DMS 273 treated with DMSO at 0.1 percent for 48 hours (cell line): ENCODE measurements at places on chromosomes 11 and 22.
A peak's percentile ranks its signal among the peaks of the same experiment; 100 is the strongest.

DNA sequence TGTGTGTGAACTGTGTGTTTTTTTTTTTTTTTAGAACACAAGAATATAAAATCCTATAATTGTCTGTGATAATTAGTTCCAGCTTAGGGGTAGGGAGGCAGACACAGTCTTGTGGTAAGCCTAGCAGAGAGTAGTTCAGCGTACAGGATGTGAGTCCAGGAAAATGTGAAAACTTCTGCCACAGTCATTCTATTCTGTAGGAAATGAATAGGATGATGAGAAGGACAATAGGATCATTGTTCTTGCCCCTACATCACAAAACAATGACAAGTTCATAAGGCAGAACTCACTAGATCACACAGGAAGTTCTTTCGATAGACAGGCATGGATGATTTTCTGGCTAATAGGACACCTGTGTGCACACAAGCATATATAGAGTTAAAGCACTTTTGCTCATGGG lies 132.2 kb downstream of the NAV2 start:
- no peak for DNase-seq

GRCh38 chr11:575313-575995 lies 816 bp upstream of the PHRF1 start:
- DNase-seq: no peak

DNA sequence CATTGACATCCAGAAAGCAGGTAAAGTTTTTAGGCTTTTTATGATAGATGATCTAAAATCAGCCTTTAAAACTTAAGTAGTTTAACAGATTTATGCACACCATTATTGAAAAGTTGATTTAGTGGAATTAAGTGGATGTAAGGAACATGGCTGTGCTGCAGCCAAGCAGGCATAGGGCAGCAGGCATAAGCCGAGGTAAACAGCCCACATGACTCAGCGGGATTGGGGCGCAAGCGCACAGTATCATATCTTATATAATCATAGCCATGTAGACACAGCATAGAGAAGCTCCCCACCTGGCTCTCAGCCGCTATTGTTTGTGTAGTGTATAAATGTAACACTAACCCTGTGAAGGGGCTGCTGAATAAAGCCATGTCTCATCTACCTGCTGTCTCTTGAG lies 157.5 kb downstream of the WNT11 start:
- DNase-seq: no peak

DNA sequence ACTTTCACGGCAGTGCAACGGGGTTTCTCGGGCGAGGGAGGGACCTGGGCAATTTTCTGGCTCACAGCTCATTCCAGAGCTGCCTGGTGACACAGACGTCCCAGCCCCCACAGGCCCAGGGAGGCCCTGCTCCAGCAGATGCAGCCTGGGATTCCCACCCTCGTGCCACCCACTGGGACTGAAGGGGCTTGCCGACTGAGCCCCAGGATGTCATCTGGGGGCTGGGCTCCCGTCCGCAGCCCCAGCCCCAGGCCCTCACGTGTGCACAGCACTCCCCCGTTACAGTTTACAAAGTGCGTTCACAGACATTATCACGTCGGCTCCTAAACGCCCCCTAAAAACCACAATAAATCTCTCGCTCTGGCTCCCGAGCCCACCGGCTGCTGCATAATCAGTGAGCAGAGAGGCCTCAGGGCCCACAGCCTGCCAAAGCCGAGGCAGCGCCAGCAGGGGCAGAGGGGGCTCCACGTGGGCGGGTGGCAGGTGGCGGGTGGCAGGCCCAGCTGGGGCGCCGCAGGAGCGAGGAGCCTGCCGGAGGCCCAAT lies 76.9 kb upstream of the TCF20 start:
- DNase-seq: peak; percentile 66

DNA sequence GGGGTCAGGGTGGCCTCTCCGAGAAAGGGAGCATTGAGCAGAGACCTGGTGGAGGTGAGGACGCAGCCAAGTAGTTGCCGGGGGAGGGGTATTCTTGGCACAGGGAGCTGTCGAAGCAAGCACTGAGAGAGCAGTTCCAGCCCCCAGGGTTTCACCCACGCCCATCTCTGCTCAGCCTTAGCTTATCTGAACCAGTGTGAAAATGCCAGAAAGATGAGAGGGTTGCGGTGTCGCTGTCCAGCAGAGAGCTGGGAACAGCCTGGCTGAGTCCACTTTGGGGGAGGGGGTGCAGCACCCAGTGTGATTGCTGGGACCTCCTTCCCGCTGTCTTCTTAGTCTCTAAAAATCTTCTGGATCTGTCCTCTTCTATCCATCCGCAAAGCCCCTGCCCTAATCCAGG lies 123.3 kb upstream of the TBCEL start:
- DNase-seq: no peak

DNA sequence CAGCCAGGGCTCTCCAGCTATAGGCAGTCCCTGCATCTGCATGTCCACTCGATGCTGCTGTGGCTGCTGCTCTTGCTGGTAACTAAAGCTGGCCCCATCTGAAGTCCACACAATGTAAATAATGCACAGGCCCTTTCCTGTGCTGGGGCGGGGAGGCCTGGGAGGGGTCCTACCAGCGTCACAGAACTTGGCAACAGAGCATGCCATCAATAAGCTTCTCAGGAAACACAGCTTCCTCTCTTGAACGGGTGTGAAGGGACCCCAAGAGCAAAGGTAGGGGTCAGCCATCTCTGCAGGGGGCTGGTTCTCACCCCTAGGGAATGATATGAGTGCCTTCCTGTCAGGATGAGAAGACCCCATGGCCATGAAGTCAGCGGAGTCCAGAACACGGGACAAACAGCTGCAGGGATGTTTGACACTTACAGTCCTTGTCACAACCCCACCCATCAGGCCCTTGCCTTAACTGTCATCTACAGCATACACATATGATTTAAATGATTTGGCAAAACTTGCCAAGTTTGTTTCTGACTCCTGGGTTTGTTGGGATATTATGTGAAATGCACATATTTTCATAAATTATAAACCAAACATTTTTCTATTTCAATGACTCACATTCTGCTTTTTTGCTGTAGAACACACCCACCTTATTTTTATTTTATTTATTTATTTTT lies 39.1 kb upstream of the LYVE1 start:
- DNase-seq: no peak

- DNase-seq: no peak
Measured at GRCh38 chr11:67561971-67562619, 21.5 kb upstream of the GSTP1 start.

- no peak for DNase-seq
Measured at GRCh38 chr11:125933030-125933813, 12.6 kb upstream of the VSIG10L2 start.

DNA sequence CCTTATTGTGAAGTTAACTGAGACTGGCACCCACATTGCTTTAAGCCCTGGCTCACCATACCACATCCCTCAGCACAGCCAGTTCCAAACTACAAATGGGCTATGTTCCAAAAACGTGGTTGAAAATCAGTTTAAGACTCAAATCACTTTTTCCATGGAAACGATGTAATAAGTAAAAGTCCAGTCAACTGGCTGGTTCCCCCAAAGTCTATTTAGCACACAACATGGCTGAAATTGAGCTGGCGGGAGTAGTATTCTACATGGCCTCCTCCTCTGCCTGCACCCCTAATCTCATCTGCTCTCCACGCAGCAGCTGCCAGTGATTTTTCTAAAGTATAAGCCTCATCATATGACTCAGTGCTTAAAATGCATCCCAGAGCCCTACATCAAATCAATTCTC lies 40.9 kb upstream of the BIRC3 start:
- DNase-seq: no peak

DNA sequence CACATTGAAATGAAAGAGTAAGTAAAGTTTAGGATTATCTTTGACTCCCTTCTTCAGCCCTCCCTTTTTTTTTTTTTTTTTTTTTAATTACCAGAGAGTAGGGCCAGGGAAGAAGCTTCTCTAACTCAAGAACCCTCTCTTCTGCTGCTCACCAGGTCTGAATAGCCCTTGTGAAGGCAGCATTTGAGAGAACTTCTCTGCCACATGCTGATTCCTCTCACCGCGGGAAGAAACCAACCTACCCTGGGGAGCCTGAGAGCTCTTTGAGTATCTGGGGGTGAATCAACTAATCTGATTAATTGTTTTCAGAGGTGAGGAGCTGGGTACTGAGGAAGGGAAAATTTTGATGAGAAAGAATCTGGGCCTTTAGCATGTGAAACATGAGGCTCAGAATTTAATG lies 434.5 kb upstream of the CCDC90B start:
- DNase-seq: no peak

- no peak for DNase-seq
Measured at GRCh38 chr22:46578824-46579561, 41.2 kb upstream of the GRAMD4 start.

DNA sequence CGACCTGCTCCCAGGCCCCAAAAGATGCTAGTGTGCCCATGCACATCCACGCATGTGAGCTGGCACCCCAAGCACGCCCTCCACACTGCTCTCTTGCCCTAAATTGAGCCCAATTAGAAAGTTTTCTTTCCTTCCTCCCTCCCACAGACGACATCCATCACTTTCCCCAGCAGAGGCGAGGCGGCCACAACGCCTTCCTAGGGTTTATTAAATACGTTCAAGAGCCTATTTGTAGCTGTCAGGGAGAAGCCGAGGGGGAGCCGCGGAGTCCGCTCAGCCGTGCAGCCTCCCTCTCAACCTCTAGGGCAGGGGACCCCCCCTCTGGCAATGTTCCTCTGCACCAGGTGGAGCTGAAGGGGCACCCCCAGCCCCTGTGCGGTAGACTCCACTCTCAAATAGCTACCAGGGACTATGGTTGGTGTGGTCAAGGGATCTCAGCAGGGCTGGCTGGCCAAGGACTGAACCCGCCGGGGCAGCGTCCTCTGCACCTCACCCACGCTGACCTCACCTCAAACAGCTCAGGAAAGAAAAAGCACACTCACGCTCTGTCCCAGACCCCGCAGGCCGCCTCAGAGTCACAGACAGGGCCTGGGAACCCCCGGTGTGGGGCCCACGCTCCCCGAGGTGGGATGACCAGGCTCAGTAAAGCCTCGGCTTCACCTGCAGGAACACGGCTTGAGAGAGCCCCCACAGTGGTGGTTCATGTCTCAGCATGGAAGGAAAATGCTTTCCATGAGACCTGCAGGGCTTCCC lies 152.4 kb downstream of the DSCAML1 start:
- DNase-seq: no peak

DNA sequence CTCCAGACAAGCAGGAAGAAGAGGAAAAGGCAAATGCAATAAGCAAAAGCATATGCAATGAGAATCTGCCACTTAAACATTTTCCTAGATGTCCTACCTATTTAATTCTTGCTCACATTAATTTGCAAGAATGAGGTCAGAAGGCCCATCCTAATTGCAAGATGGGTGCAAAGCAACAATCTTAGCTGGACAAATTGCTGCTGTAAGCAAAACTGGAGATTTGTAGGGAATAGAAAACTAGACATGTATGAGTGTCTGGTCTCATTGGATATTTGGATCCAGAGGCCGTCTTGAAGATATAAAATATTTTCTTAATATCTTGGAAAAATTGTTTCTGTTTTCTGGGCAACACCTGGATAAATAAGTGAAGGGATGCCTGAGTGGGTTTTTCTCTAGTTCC lies 150.1 kb upstream of the PGR start:
- DNase-seq: no peak

- DNase-seq: no peak
Measured at GRCh38 chr22:41951898-41952474, at the start of gene SMIM45. Gene SMIM45, plus strand, starts transcription at chr22:41952150.

GRCh38 chr22:24186892-24187670 lies 5.8 kb downstream of the SUSD2 start:
- no peak for DNase-seq

DNA sequence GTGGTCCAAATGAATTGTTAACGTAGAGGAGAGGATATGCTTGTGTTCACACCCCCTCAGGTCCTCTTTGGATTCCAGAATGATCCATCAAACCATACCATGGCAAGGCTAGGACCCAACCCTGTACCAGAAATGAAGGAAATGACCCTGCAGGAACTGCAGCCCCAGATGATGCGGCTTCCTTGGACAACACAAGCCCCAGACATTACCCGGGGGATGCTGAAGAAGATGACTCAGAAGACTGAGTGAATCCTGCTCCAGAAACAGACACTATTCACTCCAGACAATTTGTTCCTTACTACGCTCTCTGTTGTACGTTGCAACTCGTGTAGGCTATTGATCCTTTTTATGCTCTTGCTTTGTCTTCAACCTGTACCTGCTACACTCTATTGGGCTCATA lies 15.2 kb upstream of the MTMR2 start:
- DNase-seq: no peak

DNA sequence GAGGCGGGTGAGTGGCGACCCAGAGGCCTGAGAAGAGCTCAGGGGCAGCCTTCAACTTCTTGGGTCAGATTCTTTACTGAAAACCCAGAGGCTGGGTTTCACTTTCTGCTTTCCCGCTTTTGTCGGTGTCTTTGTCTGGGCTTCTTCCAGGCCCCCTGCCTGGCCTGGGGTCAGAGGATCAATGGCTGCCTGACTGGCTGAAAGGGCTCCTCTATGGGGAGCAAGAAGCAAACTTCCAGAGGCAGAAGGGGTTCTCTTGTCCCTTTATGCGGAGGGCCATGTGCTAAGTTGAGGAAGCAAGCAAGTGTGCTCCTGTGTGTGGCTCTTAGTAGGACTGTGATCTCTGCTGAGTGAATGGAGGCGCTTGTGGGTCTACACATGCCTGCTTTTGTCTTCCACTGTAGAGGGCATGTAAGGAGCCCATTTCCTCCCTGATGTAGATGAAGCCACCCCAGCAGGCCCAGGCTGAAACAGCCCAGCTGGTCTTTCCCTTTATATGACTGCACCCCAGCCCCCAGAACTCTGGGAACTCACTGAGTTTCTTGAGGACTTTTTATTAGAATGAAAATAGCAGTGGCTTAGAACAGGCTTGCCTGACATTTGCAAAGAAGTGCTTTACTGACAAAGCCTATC lies 1.0 kb upstream of the PKNOX2 start:
- DNase-seq: no peak

- no peak for DNase-seq
Measured at GRCh38 chr11:61828629-61829407, 718 bp downstream of the FADS2 start.

- no peak for DNase-seq
Measured at GRCh38 chr11:106322106-106322505, 244.6 kb downstream of the AASDHPPT start.

GRCh38 chr22:24164243-24164642 lies 17.0 kb upstream of the SUSD2 start:
- no peak for DNase-seq

DNA sequence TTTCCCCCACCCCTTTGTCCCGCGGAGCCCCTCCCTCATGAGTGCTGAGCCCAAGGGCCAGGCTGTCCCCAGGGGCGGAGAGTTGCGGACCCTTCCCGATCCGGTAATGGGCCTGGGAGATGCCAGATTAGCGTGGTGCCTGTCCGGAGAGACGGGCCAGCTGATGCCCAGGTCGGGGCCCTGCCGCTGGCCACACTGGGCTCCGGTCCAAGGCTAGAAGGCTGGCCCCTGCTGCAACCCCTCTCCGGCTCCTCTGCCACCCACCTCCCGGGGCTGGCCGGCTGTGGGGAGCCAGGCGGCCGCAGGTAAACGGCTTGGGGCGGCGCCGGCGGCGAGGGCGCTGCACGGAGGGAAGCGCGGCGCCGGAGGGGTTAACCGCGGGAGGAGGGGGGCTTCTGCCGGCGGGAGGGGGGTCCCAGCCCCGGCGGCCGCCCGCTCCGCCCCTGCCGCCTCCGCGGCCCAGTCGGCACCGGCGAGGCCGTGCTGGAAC lies at the start of gene KCNK4:
KCNK4 (plus strand) TSS at position 41 of the 490 bp plus-strand sequence. CDS start 1,717 bp downstream, outside the sequence.
- no peak for DNase-seq

- DNase-seq: no peak
Measured at GRCh38 chr11:95993438-95994298, 69.8 kb upstream of the MTMR2 start.
